ENCODE measurements at places on chromosomes 6 and 20.

DNA sequence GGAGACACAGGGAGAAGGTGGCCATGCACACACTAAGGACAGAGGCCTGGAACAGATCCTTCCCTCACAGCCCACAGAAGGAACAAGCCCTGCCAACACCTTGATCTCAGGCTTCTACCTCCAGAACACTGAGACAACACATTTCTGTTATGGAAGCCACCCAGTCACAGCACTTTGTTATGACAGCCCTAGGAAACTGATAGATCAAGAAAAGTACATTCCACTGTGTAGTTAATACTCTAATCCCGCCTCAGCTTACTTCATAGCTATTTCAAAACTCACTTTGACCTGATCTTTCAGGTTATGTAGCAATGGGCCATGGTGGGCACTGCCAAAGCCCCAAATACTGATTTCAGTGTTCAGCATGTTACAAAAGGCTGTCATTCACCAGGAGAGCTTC is 66.8 kb downstream of the CD24 start:
- no peak for DNase-seq

- DNase-seq: no peak
Measured at GRCh38 chr6:91860541-91861335, 1273.9 kb upstream of the MAP3K7 start.

GRCh38 chr6:110095101-110095500 is 84.4 kb downstream of the WASF1 start:
- DNase-seq: no peak

DNA sequence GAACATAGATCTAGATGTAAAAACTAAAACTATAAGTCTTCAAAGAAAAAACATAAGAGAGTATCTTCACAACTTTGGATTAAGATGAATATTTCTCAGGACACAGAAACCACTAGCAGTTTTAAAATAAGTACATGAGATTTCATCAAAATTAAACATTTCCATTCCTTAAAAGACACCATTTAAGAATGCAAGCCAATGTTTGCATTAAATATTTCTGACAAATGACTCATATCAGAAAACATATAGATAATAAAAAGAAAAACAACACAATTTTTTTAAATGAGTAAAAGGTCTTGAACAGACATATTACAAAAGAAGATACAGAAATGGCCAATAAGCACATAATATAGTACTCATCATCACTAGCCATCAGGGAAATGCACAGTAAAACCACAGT is 59.7 kb downstream of the COL21A1 start:
- DNase-seq: no peak

- peak; percentile 4 for DNase-seq
Measured at GRCh38 chr6:85112540-85112939, 337.3 kb upstream of the NT5E start.

DNA sequence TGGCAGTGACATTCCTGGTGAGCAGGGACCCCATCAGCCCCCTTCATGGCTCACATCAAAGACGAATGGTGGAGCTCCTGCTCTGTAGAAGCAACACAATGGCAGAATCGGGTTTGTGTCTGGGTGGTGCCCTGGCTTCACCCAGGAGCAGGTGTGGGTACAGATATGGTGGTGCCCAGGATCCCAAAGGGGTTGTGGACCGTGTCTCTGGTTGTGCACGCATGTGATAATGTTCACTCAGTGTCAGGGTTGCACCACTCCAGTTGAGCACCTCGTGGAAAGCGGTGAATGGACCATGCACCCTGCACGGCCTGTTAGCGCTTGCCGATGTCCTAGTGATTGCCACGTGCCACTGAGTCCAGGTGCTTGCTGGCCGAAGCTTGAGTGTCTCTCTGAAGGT is 63.0 kb downstream of the IGF2R start:
- no peak for DNase-seq

- DNase-seq: peak; percentile 73
Measured at GRCh38 chr6:27785294-27785693, 126.9 kb downstream of the OR2B2 start.

DNA sequence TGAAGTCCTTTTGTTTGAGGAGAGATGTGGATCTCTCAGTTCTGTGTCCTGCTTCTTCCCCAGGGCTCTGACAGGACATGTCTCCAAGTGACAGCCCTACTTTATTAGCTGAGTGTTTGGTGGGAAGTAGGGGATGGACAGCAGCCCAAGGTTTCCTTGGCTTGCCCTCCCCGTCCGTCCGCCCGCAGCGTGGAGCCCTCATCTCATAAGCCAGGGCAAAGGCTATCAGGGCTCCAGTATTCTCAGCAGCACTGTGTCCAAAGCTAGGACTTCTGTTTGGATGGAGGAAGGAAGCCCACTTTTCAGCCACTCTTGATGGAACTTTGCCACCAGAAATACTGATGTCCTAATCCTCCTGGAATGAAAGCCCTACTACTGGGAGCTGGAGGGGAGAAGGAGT is 13.6 kb downstream of the CDC5L start:
- DNase-seq: no peak

- DNase-seq: peak; percentile 39
Measured at GRCh38 chr6:139996253-139996834, 621.9 kb upstream of the CITED2 start.

- no peak for DNase-seq
Measured at GRCh38 chr20:56352345-56353055, 6.3 kb upstream of the FAM210B start.

- DNase-seq: no peak
Measured at GRCh38 chr6:50236164-50236563, 186.4 kb upstream of the DEFB112 start.

DNA sequence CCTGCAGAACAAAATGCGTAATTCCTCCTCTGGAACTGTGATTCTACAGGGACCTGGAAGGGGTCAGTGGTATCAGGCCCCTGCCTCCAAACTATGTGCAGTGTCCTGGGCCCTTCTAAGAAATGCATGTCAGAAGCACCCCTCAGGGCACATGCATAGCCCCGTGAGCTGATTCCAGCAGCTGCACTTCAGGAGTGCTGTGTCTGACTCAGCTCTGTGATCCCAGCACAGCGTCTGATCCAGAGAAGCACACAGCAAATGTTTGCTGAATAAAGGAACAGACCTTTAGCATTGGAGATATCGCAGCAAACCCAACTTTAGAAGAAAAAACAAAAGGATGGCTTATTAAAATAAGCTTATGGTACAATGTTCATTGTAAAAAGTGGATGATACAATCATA is 15.8 kb upstream of the MAFB start:
- DNase-seq: no peak

- no peak for DNase-seq
Measured at GRCh38 chr6:40819182-40819834, 219.7 kb downstream of the UNC5CL start.

- no peak for DNase-seq
Measured at GRCh38 chr6:42841844-42842584, 37.4 kb upstream of the RPL7L1 start.

GRCh38 chr6:26222571-26222970 is 135.3 kb downstream of the HFE start:
- no peak for DNase-seq

- DNase-seq: peak; percentile 85
Measured at GRCh38 chr20:63552481-63553249, 1.3 kb upstream of the FNDC11 start.

GRCh38 chr20:44110816-44111568 is 76.0 kb downstream of the JPH2 start:
- DNase-seq: no peak

DNA sequence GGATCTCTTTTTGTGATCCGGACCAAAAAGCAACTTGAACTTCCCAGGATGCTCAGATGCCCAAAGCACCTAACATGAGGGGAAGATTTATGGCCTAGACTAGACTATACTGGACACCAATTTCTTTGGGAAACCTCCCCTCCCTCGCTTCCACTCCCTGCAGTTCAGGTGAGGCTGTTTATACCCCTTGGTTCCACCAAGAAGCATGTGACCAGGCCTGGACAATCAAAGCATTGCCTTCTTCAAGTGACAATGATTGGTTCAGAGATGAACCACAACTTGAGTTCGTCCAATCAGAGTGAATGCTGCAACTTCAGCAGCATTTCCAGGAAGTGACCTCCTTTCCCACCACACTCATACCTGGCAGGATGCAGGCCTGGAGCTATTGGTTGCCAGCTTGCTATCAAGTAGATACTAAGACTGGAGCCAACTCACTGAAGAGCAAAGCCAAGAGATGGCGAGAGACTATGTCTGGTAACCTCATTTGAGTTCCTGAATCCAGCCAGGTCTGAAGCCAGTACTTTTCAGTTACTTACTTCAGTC is 45.6 kb upstream of the SLC9A8 start:
- no peak for DNase-seq

GRCh38 chr6:132708771-132709170 is 5.1 kb downstream of the VNN1 start:
- DNase-seq: no peak

- no peak for DNase-seq
Measured at GRCh38 chr6:163583558-163583957, 169.0 kb downstream of the QKI start.

- no peak for DNase-seq
Measured at GRCh38 chr6:93550551-93551276, 131.4 kb upstream of the EPHA7 start.

- DNase-seq: no peak
Measured at GRCh38 chr6:135033238-135033637, 21.4 kb downstream of the HBS1L start.

DNA sequence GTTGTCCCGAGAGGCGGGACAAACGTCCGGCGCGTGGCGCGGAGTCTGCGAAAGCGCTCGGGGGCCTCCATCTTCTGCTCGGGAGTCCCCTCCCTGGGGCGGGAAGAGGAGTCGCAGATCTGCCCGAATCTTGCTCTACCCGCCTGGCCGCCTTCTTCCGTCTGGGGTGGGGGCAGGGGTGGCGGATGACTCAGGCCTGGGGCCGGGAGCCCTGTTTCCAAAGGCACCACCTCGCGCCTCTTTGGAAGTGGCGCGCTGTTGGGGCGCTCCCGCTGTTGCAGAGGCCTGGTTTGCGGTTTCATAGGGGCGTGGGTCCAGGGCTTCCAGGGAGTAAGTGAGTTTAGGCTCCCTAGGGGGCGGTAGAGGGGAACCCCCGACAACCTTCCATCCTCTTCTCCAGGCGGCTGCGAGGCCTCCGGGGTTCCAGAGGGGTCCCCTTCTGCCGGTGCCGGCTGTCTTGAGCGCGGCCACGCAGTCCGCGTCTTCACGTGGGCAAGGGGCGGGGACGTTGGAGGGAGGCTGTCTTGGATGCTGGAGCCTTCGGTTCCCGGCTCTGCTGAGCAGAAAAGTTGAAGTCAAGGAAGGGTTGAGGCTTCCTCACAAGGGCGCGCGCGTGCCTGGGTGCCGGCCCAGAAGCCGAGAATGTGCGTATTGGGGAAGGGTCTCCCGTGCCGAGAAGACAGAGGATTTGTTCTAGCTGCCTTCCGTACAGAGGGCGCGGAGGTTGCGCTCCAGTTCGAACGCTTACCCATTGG is 2.6 kb upstream of the TFAP2C start:
- peak; percentile 75 for DNase-seq

DNA sequence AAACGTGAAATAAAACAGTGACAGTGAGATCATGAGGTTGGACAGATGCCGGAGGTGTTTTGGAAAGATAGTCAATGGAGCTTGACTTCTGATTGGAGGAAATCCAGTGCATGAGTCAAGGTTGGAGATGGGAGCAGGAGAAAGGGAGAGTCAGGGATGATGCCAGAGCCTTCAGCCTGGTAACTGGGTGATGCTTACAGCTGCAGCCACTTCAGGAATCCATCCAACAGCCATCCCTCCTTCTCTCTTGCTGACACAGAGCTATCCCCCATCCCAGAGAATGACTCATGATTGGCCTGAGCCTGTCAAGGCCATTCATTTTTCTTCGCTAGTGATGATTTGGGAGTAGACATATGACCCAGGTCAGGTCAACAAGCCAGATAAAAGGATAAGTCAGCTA is 112.8 kb downstream of the SAMD5 start:
- DNase-seq: no peak
